Metanephros (tissue), 2 donors: ENCODE measurements at places on chromosomes 4 and X. TPM values are rescaled to one million over a fixed set of nuclear protein-coding genes. Genes with fewer than 3 reads are reported as not detected.

TRIM2 gene
- total RNA-seq: 113 TPM

TMLHE gene
- total RNA-seq: 30.0 TPM

LRPAP1 gene
- total RNA-seq: 195 TPM

SSX1 gene
- not detected for total RNA-seq

BST1 gene
- 10.2 TPM for total RNA-seq
